NCI-H524 (cell line): ENCODE measurements at places on chromosomes 3 and 15.

DNA sequence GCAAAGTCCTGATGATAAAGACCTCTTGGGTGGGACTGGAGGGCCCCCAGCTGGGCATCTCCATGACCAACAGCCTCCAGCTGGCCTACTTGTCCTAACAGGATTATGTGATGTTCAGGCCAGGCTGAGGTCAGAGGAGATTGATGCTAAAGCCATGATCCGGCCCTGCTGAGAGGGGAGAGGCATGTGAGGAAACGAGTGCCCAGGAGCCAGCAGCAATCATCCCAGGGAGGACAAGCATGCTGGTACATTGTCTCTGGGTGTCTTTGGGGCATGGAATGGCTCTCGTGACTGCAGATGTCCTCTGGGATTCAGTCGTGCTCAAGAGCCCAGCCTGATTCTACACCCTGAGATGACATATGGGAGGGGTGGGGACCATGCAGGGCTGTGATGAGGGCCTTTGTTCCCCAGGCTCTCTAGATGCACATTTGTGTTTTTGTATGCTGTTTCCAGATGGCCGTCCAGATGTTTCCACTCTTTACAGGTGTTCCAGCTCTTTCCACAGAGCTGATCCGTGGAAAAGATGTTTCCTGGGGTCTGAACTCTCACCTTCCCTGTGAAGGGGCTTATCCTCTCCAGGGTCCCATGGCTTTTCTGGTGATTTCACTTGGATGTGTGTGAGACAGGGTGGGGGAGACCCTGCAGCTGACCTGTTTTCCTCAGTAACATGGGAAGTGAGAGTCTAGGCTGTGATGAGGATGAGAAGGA, 20.2 kb downstream of the SLC24A1 start:
- DNase-seq: peak; percentile 99

GRCh38 chr3:161913786-161914389, 417.3 kb downstream of the OTOL1 start:
- no peak for DNase-seq

DNA sequence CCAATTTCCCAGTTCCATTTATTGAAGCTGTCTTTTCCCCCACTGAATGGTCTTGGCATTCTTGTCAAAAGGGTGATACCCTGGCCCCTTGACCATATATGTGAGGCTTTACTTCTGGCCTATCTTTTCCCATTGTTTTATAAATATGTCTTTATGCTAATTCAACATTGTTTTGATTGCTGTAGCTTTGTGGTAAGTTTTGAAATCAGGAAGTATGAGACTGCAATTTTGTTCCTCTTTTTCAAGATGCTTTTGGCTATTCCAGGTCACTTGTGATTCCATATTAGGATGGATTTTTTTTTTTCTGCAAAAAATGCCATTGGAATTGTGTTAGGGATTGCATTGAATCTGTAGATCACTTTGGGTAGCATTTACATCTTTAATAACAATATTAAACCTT, 141.2 kb upstream of the MANF start:
- no peak for DNase-seq

- DNase-seq: no peak
These were observed 120.7 kb downstream of the ANP32A start for GRCh38 chr15:68699881-68700454.

DNA sequence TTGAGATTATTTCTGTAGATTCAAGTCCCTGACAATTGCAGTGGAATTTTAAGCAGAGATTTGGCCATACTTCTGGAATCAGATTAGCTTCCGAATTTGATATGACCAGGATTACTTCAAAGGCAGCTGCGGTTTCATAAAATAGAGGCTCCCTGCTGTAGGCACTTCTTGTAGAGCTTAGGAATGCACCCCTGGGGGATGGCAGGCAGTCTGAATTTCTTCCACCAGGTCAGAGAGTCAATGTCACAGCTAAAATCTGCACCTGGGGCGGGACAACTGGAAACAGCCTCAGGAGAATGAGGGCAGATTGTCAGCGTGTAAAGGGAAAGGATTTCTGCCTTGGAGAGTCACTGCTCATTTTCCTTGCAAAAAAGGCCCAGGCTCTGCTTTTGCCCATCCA, 182.6 kb downstream of the ARRDC4 start:
- no peak for DNase-seq

DNA sequence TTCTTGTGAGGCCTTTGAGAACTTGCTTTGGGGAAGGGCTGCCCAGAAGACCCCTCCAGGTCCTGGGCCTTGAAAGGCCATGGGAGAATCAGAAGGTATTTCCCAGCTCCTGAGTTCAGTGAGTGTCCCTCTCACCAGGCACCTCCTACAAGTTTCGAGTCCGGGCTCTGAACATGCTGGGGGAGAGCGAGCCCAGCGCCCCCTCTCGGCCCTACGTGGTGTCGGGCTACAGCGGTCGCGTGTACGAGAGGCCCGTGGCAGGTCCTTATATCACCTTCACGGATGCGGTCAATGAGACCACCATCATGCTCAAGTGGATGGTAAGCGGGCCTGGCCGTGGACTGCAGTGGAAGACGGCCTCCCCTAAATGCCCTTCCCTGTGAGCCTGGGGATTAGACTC, 68.3 kb downstream of the BOC start:
- no peak for DNase-seq

DNA sequence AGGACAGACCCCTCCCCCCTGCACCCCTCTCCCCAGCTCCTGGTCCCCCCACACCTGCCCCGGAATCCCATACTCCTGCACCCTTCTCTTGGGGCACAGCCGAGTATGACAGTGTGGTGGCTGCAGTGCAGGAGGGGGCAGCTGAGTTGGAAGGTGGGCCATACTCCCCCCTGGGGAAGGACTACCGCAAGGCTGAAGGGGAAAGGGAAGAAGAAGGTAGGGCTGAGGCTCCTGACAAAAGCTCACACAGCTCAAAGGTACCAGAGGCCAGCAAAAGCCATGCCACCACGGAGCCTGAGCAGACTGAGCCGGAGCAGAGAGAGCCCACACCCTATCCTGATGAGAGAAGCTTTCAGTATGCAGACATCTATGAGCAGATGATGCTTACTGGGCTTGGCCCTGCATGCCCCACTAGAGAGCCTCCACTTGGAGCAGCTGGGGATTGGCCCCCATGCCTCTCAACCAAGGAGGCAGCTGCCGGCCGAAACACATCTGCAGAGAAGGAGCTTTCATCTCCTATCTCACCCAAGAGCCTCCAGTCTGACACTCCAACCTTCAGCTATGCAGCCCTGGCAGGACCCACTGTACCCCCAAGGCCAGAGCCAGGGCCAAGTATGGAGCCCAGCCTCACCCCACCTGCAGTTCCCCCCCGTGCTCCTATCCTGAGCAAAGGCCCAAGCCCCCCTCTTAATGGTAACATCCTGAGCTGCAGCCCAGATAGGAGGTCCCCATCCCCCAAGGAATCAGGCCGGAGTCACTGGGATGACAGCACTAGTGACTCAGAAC, 9.8 kb downstream of the MAP1A start:
- DNase-seq: peak; percentile 27

DNA sequence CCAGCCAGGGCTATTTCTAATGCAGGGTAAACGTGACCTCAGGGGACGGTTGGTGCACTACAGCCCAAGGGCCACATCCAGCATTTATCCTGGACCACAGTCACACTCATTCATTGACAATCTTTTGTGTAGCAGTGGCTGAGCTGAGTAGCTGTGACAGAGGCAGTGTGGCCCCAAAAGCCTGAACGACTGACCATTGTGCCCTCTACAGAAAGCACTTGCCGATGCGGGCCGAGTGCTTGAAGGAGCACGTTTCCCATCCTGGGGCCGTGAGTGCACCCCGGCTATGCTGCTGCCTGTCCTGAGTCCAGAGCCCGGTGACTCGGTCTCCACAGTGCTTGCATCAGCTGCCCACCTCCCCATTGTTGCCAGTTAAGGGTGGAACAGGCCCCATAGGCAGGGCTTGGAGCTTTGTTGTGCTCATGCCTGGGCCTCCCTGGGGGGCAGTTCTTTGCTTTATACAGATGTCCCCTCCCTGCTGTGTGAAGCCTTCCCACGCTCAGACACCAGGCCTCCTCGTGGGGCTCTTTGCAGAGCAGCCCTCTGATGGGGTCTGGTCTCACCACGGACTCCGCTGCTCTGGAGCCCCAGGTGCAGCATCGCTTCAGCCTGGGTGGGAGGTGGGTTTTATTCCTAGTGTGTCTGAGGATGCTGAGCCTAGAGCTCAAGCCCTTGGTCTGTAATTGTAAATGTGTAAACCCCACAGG, 13.0 kb upstream of the SNRPA1 start:
- DNase-seq: no peak

- DNase-seq: no peak
These were observed 8.8 kb upstream of the FAM107A start for GRCh38 chr3:58585994-58586393.

DNA sequence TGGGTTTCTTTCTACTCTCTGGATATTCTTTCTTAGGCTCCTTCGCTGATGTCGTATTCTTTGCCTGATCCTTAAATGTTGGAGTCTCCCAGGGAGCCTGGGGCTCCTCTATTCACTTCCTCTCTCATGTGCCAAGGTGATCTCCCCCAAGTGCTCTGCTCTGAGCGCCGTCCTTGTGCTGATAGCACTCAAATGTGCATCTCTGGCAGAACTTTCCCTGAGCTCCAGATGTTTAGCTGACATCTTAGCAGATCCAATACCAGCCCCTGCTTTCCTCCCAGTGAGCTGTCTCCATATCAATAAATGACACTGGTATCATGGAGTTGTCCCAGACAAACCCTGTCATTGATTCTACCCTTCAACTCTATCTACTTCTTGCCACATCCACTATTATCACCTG, 62.4 kb downstream of the NTRK3 start:
- no peak for DNase-seq

GRCh38 chr3:27449530-27450150, 34.5 kb downstream of the SLC4A7 start:
- no peak for DNase-seq

DNA sequence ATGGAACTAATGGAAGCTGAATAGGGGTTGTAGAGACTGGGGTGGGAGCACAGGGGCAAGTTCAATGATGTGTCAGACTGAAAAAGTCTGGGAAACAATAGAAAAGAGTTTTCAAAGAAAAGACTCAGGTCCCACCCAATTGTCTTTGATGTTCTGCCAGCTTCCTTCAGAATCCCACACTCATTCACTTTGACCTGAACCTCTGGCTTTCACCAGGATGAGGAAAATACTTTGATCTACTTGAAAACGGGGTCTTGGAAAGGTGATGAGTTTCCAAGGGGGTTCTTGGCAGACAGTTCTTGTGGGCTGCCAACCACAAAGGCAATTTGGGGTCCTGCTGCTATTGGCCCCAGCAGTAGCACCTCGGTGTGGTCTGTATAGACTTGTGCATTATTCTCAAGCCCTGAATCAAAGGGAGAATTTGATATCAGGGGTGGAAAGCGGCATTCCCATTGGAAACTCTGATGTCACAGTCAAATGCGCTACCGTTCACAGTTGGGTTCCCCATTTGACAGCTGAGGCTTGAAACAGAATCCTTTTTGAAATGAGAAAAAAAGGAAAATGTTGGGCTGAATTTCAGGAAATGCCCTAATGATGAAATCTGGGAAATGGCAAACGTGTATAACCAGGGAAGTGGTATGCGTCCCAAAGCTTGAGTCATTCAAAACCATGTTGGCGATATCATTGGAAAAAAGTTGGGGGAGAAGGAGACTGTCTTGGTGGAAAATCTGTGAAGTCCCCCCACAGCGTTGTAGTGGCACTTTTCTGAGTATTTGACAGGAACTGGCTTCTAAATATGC, 229.2 kb upstream of the LRTM1 start:
- DNase-seq: no peak

- no peak for DNase-seq
These were observed 15.7 kb upstream of the RBP1 start for GRCh38 chr3:139555249-139555648.
